ENCODE measurements at places on chromosomes 1 and 21.

DNA sequence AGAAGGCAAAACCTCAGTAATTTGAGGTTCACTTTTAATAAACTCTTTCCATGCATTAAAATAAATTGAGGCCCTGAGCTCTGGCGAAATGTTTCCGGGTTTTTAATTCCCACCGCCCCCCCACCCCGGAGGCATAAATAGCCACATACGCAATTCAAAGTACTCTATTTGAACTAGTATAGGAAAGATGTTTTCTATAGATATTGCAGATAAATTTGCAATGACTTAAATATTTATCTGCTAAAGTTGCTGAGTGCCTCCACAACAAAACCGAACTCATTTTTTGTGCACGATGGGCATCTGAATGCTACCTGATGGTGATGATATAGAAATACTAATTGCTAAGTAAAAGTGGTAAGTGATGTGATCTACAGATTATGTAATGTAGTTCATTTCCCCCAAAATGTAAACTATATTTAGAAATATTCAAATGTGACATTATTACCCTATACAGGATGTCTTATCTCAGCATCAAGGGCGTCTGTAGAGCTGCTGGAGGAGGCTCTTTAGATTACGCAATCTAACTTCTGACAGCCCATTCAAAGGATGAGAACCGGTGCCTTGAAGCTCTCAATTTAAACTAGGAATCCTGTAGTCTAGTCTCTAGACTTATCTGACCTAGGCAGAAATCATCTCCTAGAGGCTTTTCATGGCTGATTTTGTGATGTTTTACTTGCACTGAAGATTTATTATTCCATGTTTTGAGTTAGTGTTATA lies 8.5 kb downstream of the IRF2BP2 start:
- peak; percentile 35 for DNase-seq

GRCh38 chr1:58862728-58863385 lies 79.0 kb upstream of the JUN start:
- DNase-seq = no peak

GRCh38 chr1:150171801-150172200 lies 22.1 kb downstream of the PLEKHO1 start:
- no peak for DNase-seq

DNA sequence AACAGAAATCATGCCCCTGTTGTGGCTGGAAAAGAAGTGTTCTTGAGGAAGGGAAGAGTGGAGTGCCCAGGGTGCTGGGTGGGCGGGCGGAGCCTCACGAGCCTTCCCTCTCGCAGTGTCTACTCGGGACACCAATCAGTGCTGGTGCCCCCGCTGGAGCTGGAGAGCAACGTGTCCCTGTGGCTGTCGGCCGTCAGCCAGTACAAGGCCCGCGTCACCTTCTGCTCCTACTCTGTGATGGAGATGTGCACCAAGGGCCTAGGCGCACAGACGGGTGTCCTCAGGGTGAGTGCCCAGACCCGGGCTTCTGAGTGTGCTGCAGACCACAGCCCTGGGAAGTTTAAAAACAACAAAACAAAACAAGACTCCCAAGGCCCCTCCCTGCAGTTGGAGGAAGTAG lies 47.4 kb downstream of the S100B start:
- no peak for DNase-seq

- DNase-seq = peak; percentile 60
Measured at GRCh38 chr1:156848461-156849150, 10.3 kb downstream of the INSRR start.

DNA sequence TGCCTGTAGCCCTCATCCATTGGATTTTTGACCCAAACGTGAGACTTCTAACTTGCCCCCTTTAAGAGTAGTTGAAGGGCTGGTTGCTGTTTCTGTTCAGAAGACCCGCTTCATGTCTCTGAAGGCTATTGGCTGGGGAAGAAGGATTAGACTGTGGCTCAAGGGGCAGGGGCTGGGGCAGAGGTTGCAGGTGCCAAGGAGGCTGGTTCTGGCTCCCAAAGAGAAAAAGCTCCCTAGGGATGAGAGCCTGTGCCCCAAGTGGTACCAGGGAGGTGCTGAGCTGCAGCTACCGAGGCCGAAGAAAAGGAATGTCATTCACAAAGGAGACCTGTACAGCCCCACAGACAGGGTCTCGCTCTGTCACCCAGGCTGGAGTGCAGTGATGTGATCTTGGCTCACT lies 5.8 kb downstream of the WNT3A start:
- DNase-seq = no peak

GRCh38 chr1:38217316-38217715 lies 170.7 kb upstream of the POU3F1 start:
- DNase-seq = no peak

GRCh38 chr1:48227165-48228013 lies 4.9 kb downstream of the SLC5A9 start:
- no peak for DNase-seq
